ENCODE measurements at places on chromosomes 1 and 21. TPM values are rescaled to one million over a fixed set of nuclear protein-coding genes. Genes with fewer than 3 reads are reported as not detected.
A peak's percentile ranks its signal among the peaks of the same experiment; 100 is the strongest.

- DNase-seq = no peak
Measured at GRCh38 chr1:167463875-167464575, 54.3 kb downstream of the CD247 start.

- DNase-seq = no peak
Measured at GRCh38 chr1:42963378-42964043, 4.8 kb upstream of the SLC2A1 start.

DNA sequence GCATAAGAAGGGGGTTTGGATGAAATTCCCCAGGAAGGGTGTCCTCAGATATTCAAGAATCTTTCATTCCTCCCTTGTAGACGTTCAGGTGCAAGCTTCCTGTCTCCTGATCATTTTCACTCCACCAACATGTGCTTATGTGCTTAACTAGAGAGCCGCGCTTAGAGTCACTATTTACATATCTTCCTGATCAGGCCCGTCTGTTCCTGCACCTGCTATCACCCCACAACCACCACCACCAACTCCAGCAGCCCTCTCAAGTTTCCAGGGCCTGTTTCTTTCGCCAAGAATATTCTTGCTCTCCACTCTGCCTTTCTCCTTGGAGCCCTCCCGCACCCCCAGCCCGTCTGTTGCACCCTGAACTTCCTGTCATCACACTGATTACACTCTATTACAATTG is 113.4 kb downstream of the SPSB1 start:
- no peak for DNase-seq

DNA sequence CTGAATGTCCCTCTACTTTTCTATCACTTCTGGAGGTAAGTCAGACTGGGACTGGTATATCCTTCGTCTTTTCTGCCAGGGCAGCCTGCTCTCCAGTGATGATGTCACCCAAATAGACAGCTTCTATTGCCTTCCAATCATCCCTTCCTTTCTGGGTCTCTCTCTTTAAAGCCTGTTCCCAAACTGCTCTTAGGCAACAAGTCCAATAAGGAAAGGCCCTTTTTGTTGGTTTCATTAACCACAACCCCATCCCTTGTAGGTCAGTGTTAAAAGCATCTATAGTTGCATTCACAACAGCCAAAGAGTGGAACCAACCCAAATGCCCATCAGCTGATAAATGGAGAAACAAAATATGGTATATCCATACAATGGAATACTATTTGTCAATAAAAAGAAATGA is 114.4 kb downstream of the CNIH3 start:
- no peak for DNase-seq

- DNase-seq = no peak
Measured at GRCh38 chr21:44093761-44094160, 13.4 kb upstream of the PWP2 start.

DNA sequence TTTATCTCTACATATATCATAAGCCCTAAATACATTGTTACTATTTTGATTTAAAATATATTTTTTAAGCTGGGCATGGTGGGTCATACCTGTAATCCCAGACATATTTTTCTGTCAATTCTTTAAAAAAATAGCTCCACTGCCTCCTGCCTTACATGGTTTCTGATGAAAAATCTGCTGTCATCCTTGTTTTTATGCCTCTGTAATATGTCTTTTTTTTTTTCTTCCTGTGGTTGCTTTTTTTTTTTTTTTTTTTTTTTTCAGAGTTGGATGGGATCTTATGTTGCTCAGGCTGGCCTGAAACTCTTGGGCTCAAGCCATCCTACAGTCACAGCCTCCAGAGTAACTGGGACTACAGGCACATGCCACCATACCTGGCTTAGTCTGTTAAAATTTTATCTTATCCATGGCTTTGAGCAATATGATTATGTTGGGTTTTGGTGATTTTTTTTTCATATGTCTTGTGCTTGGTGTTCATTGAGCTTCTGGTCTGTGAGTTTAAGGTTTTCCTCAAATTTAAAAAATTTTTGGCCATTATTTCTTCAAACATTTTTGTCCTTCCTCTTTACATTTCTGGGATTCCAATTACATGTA is 12.4 kb upstream of the EDARADD start:
- no peak for DNase-seq

- DNase-seq = peak; percentile 34
Measured at GRCh38 chr1:226990133-226990716, 50.1 kb downstream of the COQ8A start.

DNA sequence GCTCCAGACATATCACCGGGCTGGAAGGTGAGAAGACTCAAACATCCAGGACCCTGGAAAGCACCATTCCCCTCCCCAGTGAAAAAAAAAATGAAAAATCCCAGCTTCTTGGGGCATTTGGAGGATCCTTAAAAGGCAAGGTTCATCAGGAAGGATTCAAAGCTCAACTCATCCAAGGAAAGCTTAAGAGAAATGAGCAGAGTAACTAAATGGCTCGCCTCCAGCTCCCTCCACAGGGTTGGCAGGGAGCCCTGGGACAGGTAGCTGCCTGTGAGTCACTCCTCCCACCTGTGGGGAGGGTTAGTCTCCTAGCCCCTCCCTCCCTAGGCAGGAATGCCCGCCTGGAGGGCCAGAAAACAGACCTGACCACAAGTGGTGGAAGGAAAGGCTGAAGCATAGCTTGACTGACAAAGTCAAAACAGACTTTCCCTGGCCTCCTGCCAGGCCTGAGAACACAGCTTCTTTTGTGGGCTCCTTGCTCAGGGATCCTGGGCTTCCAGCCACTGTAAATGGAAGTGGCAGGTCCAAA is 712 bp upstream of the LAMB3 start:
- DNase-seq = peak; percentile 43

The CACHD1 gene
- 0.84 TPM for total RNA-seq

The VWA1 gene
- total RNA-seq = 0.19 TPM

GRCh38 chr1:70204600-70204999 is 779 bp downstream of the LRRC40 start:
- no peak for DNase-seq

The AGTRAP gene
- 6.5 TPM for total RNA-seq

The CYP4A22 gene
- total RNA-seq = not detected

The ZSCAN20 gene
- total RNA-seq = 3.1 TPM

- DNase-seq = no peak
Measured at GRCh38 chr1:31667065-31667785, 22.5 kb upstream of the PEF1 start.

GRCh38 chr21:35896060-35896459 is 164.3 kb downstream of the SETD4 start:
- DNase-seq = no peak

Measured in activated T-cell treated with anti-CD3 and anti-CD28 coated beads, Interleukin-2, amount 50 U/mL, for 4 hours (primary cell).